ENCODE measurements at places on chromosomes 6 and 20.

DNA sequence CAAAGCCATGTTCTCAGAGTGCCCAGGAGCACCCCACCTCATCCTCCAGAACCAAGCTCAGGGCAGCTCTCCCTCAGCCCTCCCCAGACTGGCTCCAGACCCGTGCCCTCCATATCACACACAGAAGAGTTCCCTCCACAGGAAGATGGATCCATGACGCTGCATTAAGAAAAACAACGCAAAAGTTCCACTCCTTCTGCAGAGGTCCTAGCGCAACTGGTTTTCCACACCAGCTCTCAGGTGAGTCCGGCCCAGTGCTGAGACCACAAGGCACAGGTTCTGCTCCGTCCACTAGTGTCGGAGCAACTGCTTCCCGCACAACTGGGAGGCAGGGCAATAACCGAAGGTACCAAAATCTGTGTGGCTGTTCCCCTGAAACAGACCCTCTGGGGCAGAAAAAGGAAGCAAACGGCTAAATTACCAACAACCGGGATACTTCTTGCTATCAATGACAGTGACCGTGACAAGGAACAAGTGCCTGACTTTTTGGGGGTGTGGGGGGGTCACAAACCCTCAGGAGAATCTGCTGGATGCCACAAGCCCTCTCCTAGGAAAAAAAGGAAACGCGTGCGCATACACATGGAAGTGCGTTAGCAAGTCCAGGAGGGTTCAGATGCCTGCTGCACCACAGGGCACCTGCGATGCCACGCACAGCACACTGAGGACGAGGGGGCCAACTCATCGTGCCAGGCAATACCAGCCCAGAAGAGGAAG lies 49.2 kb downstream of the MYH7B start:
- no peak for DNase-seq

GRCh38 chr6:1963596-1963995 lies 281.8 kb downstream of the GMDS start:
- no peak for DNase-seq

DNA sequence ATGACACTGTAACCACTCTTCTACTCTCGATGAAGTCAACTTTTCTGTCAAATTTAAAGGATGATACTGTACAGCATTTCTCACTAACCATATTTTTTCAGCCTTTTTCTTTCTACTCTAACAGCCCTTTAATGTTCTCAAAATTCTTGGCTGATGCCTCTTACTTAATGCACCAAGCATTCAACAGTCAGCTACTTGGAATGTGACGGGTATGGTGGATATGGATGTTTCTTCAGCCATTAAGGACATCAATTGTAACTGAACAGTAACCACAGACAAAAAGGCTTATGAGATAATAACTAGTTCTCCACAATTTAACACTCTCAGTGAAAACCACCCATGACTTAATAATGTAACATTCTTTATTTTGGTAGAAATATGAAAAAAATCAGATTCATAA lies 467.2 kb upstream of the ZNF337 start:
- no peak for DNase-seq

DNA sequence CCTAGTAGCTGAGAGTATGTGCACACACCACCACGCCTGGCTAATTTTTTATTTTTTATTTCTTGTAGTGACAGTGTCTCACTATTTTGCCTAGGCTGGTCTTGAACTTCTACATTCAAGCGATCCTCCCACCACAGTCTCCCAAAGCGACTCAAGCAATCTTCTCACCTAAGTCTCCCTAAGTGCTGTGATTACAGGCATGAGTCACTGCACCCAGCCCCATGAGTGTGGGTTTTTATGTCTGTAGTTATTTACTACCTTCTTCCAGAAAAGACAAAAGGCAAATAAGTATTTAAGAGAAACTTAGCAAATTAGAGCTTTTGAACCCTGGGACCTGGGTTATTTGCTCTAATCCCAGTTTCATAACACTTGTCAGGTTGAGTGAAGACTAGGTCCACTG lies 92.3 kb upstream of the HCRTR2 start:
- no peak for DNase-seq

- DNase-seq = no peak
Observed at GRCh38 chr6:99333068-99333467, 16.4 kb downstream of the FAXC start.

GRCh38 chr20:2814587-2815051 lies at the start of gene C20orf141:
C20orf141 (plus strand) TSS chr20:2814987; CDS start chr20:2815185, 198 bp downstream.
- no peak for DNase-seq

- DNase-seq = no peak
Observed at GRCh38 chr6:5250911-5251310, 9.8 kb downstream of the LYRM4 start.

- no peak for DNase-seq
Observed at GRCh38 chr20:47392015-47392720, 35.7 kb upstream of the ZMYND8 start.

- no peak for DNase-seq
Observed at GRCh38 chr6:72246926-72247325, 360.6 kb downstream of the RIMS1 start.

DNA sequence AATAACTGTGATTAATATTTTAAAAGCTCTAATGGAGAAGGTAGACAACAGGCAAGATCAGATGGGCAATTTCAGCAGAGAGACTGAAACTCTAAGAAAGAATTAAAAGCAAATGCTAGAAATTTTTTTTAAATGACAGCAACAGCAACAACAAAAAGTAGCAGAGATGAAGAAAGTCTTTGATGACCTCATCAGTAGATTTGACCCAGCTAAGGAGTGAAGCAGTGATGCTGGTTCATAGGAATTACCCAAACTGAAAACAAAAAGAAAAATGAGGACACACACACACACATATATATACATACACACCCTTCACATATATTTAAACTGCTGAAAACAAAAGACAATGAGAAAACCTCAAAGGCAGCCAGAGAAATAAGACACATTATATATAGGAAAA lies 197.6 kb upstream of the ARID1B start:
- DNase-seq = no peak

DNA sequence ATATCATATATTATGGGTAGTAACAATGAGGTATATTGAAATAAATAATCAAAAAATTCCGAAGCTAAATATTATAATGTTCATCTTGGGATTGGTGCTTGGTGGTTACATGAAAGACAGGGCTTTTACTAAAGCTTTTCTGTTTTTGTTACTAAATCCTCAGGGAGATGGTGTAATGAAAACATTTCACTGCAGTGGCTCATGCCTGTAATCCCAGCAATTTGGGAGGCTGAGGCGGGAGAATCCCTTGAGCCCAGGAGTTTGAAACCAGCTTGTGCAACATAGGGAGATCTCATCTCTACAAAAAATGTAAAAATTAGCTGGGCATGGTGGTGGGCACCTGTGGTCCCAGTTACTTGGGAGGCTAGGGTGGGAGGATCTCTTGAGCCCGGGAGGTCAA lies 42.9 kb downstream of the AFG1L start:
- no peak for DNase-seq

GRCh38 chr6:144075875-144076274 lies 19.5 kb downstream of the SF3B5 start:
- DNase-seq = no peak

DNA sequence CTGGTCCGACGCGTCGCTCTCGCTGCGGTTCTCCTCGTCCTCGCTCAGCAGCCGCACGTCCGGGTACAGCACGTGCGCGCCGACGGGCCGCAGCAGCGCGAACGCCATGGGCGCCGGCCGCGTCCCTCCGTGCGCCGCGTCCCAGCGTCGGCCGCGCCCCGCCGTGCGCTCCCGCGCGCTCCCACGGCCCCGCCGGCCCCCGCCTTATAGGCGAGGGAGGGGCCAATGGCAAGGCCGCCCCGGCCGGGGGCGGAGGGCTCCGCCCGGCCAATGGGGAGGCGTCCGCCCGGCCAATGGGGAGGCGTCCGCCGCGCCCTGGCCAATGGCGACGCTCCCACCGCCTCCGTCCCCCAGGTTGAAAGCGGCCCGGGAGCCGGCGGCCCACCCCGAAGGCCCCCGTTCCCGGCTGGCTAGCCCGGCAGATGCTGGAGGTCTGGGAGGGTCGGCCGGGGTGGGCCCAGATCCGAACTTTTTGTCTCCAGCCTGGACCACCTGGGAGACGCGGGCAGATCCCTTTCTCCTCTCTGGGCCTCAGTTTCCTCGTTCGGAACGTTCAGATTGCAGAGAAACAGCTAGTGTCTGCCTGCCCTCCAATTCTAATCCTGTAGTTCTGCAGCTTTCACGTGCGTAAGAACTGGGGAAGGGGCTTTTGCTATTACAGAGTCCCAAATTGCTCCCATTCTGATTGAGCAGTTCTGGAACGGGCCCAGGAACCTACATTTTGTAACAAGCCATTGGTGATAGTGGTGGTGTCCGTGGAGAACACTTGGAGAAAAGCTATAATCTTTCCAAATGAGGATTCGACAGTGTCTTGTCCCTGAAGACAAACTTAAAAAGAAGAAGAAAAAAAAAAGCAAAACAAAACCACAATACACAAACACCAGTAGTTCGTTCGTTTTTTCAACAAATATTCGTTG lies at the start of gene TCF15:
Gene TCF15, minus strand, starts transcription at position 180 of the 917 bp plus-strand sequence. Its CDS starts 72 bp downstream, at position 108.
- no peak for DNase-seq

DNA sequence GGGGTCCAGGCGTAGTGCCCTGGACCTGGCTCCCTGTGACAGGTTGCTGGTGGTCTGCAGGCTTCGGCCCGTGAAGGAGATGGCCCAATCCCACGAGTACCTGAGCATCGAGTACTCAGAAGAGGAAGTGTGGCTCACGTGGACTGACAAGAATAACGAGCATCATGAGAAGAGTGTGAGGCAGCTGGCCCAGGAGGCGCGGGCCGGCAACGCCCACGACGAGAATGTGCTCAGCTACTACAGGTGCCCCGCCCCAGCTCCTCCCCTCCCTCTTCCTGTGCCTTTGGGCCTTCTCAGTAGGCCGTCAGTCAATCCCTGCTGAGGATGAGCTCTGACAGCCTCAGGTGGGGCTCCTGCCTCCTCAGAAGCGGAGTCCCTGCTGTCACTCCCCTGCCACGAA lies 42.6 kb downstream of the UQCC2 start:
- DNase-seq = no peak

DNA sequence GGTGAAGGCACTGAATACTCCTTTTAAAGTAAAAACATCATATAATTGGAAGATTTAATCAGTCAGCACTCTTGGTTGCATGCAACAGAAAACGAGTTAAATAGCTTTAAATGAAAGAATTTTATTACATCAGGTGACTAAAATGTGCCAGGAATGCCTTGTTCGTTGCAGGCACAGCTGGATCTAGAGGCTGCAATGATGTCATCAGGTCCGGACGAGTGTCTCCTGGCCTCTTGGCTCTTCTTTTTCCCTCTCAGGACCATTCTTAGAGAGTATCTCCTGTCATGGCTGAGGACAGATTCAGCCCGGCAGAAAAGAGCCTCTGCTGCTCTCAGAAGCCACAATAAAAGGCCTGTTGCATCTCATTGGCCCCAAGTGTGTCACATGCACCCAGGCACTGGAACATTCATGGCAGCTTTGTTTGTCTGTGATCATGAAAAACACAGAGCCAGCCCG lies 510.7 kb upstream of the SULF2 start:
- no peak for DNase-seq
